ENCODE measurements at places on chromosomes 4 and X.

DNA sequence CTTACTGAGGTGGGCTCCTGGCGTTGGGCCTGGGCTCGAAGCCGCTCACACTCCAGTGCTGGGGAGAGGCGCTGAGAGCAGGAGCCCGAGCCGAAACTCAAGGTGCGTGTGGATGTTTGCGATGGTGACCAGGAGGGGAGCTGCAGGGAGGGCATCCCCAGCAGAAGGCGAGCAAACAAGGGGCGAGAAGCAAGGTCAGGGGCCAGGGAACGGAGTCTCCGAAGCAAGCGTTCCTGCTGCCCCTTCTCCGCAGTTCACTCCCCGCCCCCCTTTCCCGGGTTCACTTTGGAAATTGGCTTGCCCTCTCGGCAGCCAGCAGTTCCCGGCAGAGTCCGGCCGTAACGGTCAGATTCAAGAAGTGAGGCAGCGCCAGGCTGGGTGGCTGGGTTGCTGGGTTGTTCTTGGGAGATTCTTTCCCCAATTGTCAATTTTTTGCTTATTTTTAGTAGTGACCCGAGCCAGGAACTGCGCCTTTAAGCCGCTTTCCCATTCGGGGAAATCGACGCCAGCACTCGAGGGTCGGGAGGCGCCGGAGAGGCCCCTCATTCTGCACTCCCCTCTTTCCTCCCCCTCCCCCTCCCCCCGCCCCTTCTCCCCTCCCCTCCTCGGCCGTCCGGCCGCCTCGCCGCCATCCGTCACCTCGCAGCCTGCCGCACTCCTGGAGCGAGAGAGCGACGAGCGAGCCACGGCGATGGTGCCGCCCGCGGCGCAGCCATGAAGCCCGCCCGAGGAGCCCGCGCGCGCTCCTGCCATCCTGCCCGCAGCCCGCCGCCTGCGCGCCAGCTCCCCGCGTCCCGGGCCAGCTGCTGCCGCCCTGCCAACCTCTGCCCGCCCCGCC, at the start of gene FRMPD3:
Gene FRMPD3, plus strand, starts transcription at position 655 of the 838 bp plus-strand sequence. CDS start 76,937 bp downstream, outside the sequence.
- DNase-seq = no peak

DNA sequence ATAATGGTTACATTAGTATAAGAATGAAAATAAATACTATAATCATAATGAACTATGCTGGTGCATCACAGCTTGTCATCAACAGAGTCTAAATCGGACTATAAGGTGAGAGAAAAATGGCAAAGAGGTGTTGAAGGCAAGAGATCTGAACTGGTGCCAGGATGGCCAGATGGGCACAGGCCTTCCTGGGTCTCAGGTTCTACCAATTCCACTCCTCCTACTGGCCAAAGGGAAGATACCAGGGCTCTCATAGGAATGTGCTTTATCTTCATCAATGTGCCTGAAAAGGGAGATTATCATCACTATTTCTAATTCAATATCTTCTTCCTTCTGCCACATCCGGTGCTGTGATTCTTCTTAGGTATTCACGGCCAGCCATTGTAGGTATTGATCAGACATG, 107.6 kb downstream of the GASK1B start:
- DNase-seq = no peak

- DNase-seq = no peak
Measured at GRCh38 chrX:46630141-46630540, 56.6 kb downstream of the CHST7 start.

GRCh38 chr4:71026086-71026485, 32.6 kb downstream of the DCK start:
- no peak for DNase-seq

DNA sequence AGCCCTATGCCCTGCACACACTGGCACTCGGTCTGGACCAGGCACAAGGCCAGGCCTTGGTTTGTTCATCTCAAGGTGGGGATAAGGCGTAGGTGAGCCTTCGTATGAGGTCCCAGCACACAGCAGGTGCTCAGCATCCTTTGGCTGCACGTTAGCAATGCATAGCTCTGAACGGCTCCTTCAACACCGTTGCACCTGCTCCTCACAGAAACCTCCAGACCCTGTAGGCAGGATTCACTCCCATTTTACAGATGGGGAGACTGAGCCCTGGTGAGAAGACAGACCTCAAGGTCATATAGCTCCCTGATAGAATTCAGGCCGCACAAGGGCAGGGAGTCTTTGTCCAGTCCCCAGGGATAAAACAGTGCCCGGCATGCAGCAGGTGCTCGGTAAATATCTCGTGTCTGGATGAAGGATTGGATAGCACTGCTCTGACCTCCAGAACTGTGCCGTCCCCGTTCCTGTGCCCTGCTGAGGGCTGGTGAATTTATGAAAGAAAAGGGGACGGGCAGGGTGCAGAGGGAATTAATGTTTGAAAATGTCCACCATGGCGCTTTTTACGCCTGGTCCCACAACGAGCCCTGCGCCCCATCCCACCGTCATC, 2.4 kb downstream of the PPP2R2C start:
- DNase-seq = no peak

- no peak for DNase-seq
Measured at GRCh38 chrX:103918050-103918449, 44.4 kb upstream of the TMSB15B start.

GRCh38 chr4:31100536-31100935, 380.4 kb downstream of the PCDH7 start:
- no peak for DNase-seq

- no peak for DNase-seq
Measured at GRCh38 chrX:70088751-70089150, 26.5 kb downstream of the OTUD6A start.

Measured in forelimb muscle (tissue), 1 donor.